Fibroblast of mammary gland (primary cell): ENCODE measurements at places on chromosomes 2 and 18.

GRCh38 chr2:144521686-144522085 is 1.8 kb upstream of the ZEB2 start:
- no peak for DNase-seq

DNA sequence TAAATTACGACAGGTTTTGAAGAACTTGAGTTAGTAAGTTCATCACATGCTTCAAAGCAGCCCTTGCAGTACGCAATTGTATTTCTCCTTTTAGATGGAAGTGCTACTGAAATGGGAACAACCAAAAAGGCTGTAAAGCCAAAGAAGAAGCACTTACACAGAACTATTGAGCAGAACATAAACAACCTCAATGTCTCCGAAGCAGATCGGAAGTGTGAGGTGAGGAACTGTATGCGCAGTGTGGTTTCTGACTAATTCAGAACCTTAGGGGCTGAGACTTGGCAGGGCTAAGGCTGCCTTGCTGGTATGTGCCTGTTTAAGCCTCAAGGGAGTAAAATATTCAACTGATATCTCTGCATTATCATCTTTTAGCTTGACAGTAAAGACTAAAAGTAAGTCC is 8.4 kb downstream of the NCAPH start:
- DNase-seq = no peak

DNA sequence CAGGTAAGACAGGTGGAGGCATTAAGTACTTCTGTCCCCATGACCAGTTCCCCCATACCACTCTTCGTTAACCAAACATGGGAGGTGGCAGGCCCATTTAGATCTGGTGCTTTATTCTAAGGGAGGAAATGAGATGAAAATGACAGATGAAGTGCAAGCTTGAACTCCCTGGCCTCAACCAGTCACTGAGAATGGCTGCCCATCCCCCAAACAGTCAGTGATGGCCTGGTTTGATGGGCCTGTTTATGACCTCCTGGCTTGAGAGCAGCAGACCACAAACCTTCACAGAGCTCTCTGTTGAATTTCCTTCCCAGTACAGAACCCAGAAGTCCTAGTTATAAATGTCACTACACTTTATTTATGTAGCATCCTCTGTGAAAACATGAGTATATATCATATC is 31.1 kb downstream of the EPAS1 start:
- no peak for DNase-seq

- no peak for DNase-seq
These were observed 33.6 kb downstream of the MC4R start for GRCh38 chr18:60339018-60339417.

- DNase-seq = no peak
These were observed 51.0 kb downstream of the PPP4R1 start for GRCh38 chr18:9563331-9563730.

- no peak for DNase-seq
These were observed 678.9 kb upstream of the LRRTM4 start for GRCh38 chr2:78201064-78201575.

DNA sequence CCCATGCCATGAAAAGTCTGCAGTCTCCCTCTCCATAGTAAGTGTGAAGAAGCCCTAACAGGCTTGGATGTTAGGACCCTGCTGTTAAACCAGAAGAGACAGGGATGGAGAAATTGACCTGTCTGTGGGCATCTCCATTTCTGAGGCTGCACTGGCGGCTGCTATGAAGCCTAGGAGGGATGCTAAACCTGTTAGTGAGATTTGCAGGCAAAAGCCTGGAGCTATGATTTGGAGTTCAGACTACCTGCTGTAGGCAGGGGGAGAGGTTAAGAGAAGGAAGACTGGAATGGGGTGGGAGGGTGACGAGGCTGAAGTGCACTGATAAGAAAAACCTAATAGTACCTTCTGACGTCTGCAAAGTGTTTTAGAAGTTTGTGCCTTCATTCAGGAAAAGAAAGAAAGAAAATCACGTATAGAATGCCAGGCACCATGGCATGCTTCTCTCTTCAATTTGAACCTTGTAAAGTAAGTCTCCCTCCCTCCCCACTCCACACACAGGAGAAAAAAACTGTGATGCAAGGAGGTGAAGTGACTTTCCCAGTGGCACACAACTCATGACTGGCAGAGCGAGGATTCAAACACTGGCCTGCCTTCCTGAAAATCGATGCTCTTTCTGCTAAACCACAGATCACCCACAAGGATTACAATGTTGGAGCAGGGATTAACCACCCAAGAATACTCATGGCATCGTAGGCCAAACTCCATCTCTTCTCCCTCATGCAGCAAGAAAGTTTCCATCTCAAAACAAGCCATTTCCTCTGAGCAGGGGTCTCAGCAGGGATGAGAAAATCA is 98.5 kb upstream of the PKDCC start:
- DNase-seq = no peak

GRCh38 chr2:160920791-160921303 is 239.4 kb upstream of the TANK start:
- DNase-seq = peak; percentile 97

DNA sequence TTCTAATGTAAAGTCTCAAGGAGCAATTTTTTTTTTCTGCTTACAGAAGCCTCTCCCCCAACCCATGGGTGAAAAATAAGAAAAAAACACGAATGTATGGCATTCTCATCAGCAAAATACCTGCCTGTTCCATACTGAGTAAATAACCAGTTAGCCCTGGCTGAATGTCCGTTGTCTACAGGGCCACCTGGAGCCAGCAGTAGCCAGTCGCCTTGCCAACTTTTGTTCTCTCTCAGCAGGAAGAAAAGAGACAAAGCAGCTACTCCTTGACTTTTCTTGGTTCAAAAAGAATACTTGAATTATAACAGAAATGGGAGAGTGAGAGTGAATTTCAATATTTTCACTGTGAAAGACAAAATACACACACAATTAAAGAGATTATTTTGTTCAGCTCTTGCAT is 532.9 kb upstream of the CRIM1 start:
- no peak for DNase-seq

GRCh38 chr2:111927723-111928122 is 29.3 kb downstream of the MERTK start:
- DNase-seq = no peak

DNA sequence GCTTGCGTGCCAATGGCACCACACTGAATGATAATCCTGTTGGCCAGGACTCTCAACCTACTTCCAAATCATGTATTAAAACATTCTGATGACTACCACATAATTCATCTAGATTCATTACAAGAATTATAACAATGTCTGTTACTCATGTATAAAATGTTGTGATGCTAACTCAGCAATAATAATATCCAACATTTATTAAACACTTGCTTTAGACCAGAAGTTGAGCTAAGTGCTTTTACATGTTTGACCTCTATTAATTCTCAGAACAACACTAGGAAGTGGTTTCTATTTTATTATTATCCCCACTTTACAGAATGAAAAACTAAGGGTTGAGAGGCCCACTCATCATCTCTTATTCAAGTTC is 178.4 kb downstream of the LNPK start:
- DNase-seq = no peak

DNA sequence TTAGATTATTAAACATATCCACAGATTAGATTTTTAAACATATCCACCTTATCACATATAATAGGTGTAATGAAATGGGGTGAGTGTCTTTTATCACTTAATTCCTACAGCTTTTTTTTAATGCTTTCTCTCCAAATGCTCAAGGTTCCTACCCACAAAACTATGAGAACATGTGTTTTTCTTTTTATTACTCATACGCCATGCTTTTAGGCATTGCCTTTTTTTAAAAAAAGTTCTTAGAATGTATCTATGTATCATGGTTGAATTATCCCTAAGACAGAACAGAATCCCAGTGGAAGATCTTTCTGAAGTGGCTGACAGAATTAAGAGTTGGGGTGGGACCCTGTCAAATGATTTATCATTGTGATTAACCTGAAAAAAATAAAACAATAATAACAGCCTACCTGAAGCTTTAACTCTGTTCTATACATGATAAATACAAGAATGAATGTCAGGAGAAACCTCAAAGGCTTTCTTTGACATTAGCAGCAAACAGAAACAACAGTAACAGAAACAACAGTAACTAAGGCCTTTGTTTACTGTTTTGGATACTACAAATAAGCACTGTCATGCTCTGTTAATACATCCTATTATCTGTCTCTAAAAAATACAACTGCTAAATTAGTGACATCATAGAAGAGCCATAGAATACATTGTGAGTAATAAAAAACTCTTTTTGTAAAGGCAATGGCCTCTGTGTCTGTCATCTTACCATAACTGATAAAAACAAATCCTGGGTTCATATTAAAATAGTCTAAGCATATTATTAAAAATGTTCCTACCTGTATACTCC is 4.1 kb upstream of the ZNF397 start:
- DNase-seq = peak; percentile 21

GRCh38 chr18:49045585-49045984 is 94.8 kb upstream of the SMAD7 start:
- no peak for DNase-seq

DNA sequence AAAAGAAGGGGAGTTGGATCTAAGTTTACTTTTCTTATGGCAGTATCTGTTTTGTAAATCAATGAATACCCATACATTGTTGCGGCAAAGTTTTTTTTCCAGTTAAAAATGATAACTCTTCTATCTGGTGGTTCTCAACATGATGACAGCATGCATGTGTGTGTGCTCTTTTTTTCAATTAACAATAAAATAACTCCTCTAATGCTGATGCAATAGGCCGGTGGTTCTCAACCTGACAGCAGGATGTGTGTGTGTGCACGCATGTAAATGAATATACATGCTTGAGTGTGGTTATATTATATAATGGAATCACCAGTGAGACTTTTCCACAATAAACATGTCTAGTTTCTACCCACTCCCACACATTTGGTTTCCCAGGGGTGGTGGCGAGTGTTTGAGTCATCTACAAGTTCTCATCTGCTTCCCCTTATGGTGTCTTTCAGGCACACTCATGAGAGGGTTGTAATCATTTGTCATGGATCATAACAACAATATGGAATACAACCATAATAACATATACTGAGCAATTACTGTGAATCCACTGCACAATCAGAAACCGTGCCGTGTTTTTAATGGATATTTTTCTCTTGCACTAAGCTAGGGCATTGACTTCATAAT is 31.2 kb downstream of the PARD3B start:
- DNase-seq = peak; percentile 14

GRCh38 chr2:73852020-73852419 is 23.3 kb downstream of the STAMBP start:
- DNase-seq = peak; percentile 89

GRCh38 chr18:2625217-2625616 is 30.3 kb upstream of the SMCHD1 start:
- DNase-seq = no peak

DNA sequence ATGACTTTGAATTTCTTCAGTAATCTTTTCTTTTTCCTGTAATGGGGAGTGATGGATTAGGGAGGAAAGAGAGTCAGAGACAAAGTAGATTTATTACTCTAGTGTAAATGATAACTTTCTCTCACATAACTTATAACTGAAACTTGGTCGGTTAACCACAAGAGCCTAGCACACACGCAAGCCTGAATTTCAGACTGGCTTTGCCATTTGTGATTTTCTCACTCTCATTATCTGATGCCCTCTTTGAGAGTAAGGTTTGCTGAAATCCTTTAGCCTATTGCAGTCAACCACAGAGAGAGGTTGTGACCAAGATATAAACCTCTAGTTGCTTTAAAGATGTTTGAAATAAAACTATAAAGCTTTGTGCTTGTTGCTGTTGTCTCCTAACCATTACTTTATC is 117.9 kb upstream of the NETO1 start:
- DNase-seq = no peak

DNA sequence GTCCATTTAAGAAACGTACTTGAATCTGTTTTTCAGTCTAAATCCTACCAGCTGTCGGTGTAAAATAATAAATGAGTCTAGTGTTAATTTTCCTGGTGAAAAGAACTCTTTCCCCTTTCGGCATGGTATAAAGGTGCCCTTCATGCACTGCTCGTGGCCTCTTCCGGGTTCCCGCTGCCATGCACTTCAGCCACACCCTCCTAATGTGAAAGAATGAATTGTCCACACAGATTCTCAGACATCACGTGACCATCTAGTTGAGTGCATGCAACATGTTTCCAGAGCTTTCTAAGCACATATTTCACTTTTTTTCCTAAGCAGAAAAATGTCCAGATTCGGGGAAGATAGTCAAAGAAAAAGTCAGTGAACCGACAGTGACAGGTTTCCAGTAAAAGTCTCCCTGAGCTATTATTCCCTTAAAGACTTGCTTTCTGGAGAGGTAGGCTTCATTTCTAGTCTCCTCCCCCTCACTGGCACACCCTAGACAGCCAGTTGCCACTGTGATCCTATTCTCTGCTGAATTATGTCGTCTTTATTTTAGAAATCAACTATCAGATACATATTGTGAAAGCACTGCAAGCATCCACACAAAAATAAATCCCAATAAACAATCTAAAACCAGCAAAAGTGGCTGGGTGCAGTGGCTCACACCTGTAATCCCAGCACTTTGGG is 65.9 kb upstream of the RPL31 start:
- no peak for DNase-seq

DNA sequence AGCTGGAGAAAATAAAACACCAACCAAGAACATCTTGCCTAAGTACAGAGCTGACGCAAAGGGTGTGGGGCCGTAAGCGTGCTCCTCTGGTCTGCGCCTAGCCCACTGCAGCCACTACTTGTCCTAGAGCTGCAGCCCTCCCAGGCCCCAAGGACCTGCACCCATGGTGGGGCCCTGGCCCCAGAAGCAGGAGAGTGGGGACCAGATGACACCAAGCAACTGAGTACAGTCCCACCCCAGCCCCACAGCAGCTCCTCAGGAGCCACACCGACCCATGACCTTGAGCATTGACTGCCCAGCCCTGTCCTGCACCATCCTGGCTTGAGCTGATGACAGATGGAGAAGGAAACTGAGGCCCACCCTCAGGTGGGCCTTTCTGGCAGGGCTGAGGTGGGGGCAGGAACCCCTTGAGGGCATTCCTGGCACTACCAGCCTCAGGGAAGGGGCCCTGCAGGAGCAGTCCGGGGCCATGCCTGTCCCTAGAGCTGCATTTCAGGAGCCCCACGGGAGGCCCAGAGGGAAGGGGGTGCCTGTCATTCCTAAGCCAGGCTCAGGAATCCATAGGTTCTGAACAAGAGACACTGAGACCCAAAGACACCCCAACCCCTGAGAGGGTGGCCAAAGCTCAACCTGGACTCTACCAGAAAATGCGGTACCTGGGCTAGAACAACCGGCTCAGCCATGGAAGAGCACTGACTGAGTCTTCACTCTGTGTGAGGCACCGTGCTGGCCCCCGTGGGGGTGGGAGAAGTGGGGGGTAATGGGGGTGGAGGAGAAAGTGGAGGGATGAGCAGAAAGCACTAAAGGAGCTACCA is 4.9 kb downstream of the KIF1A start:
- no peak for DNase-seq

- DNase-seq = no peak
These were observed 4.8 kb downstream of the L3MBTL4 start for GRCh38 chr18:6409933-6410332.

DNA sequence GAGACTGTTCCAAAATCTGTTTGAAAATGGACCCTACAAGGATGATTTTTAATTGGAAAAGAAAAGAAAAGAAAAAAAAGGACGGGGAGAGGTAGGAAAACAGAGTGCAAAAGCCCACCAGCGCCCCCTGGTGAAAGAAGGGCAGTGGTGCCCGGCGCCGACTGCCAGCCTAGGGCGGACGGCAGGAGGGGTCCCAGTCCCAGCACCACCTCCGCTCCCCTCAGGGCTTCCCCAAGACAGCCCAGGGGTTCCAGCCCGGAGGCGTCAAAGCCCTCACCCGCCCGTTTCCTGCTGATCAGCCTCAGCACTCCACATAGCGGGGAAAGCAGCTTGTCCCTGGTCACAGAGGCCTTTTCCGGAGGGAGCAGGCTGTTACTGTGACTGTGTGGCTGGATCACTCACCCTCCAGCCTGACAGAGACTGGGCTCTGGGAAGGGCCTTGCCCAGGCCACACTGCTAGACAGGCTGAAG is 213.9 kb downstream of the TFCP2L1 start:
- DNase-seq = peak; percentile 36
